Activated CD8-positive, alpha-beta T cell treated with anti-CD3 and anti-CD28 coated beads for 36 hours (primary cell): ENCODE measurements at places on chromosomes 7 and 10.

GRCh38 chr7:104906556-104906955 is 107.4 kb upstream of the KMT2E start:
- DNase-seq: no peak

DNA sequence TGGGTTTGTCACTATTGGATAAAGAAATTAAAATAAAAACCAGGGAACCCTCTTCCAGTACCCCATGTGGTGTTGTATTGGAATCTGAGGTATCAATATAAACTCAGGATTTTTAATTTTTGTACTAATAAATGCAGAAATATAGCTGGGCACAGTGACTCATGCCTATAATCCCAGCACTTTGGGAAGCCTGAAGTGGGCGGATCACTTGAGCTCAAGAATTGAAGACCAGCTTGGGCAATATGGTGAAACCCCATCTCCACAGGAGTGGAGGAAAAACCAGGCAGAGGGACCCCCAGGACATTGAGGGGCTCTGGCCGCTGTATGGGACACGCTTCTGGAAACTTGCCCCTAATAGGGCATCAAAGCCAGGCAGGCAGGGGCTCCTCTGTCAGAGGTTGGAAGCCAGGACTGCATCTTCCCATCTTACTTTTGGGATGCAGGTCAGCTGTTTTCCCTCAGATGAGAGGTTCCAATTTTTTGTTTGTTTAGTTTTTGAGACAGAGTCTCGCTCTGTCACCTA is 11.1 kb downstream of the ADIRF start:
- DNase-seq: no peak

DNA sequence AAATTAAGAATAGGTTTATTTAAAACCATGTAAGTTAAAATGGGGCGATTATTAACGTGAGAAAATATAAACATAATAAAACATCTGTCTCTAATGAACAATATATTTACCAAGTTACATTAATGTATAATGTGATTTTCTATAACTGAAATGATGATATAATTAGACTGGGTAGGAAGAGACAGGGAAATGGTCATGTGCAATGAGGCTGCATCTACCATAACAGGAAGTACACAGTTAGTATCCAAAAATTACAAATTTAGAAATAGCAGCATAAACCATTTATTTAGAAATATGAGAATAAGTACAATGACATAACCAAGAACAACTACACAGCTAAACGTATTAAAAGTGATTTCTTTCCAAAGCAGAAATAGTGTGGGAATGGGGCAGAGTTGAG is 25.8 kb upstream of the BET1 start:
- DNase-seq: no peak

DNA sequence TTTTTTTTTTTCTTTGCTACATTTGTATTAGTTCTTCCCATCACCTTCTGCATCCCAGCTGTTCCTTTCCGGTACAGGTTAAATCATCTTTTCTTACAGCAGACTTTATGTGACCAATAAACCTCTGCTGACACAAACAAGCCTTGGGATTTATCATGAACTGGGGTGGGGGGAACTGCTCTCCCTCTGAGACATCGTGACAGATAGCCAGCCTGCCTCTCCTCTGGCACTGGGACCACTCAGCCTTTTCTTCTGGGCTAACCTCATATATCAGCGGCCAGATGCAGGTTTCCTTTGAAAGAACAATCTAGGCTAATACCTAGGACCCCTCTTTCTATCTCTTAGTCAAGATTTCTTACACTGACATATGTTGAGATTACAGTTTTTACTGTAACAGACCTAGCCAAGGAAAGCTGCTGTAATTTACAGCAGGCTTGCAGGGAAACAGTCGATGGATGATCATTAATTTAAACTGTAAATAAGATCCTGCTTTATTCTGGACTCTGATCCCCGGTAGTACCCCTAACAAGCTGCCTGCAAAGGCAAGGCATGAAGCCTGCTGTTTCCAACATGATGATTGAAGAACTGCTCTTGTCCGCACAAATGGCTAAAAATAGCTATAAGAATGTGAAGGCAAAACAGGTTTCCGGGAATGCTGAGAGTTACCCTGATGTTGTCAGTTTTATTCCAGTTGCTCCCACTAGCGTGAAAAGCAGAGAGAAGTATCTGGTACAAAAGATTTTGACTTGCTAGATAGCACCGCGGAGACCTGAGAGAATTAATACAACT is 338.7 kb downstream of the SORCS1 start:
- DNase-seq: no peak

GRCh38 chr10:73810735-73811465 is 498 bp downstream of the NDST2 start:
- peak; percentile 65 for DNase-seq

GRCh38 chr10:111089293-111089692 is 12.5 kb downstream of the ADRA2A start:
- DNase-seq: no peak

DNA sequence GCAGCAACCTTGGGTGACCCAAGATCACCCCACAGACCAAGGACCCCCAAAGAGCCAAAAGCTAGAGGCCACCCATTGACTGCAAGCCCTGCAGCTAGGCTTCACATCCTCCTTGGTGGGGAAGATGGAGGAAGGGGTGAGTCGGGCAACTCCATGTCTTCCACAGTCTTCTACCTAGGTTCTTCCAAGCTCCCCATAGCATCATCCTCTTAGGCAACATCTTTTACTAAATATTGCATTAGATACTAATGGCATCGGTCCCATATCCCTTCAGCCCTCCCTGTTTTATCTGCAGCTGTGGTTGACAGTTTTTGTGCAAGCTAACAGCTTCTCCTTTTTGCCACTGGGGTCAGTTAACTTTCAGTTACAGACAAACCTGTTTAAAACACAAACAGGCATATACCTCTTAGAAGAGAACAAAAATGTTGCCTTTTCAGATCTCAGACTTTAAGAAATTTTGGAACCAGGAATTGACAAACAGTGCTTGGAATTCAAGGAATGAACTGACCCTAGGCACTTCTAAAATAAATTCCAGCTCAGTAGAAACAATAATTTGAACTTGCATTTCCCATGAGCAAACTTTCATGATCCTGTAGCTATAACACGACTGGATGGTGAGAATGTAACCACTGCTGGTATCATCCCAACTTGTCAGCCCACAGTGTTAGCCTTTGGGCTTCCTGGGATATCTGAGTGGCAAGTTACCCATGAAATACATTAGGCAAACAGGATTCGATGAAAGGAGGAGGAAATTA is 33.9 kb upstream of the MSMB start:
- DNase-seq: no peak

DNA sequence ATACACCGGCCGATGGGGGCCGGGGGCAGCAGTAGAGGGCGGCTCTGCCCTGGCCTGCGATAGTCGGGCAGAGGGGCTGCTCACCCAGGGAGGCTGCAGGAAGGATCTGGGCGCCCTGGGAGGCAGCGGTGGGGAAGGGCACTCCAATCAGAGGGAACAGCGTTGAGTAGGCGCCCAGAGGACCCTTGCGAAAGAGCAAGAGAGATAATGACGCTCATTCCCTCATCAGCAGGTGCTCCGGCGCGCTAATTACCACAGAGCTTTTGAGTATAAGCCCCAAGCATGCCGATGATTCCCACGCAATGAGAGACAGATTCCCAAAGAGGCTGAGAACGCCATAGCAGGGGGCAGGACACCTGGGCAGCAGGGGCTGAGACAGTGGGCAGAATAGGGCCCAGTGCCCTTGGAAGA is 215.3 kb downstream of the MAD1L1 start:
- DNase-seq: no peak

DNA sequence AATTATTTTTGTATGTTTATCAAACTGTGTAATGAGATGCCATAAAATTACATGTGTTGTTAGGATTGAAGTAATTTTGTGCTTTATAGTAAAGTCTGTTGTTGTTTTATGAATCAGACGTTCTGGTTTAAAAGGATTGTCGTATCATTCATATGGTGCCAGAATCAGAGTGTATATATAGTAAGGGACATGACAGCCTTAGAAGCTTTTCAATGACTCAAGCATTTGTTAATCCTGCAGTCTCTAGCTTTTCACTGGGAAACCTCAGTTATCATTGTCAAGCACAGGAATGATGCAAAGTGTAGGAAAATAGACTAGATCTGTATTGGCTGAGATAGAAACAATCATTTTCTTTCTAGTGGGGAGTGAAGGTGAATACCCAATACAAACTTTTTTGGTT is 57.5 kb downstream of the TRRAP start:
- no peak for DNase-seq

DNA sequence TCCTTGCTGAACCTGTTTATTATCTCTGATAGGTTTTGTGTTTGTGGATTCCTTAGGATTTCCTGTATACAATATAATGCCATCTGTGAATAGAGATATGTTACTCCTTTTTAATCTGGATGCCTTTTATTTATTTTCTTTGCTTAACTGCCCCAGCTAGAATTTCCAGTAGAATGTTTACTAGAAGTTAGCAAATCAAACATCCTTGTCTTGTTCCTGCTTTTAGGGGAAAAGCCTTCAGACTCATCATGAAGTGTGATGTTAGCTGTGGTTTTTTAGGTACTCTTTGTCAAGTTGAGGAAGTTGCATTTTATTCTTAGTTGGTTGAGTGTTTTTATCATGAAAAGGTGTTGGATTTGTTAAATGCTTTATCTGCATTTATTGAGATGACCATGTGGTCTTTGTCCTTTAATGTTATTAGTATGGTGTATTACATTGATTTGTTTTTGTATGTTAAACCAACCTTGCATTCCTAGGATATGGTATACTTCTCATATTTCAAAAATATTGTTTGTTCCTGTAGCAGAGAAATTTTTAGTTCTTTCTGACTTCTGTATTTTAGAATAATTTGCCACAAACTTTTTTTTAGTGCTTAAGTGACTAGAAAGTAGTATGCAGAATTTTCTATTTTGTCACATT is 24.3 kb downstream of the PPP2R2D start:
- no peak for DNase-seq

- DNase-seq: no peak
These were observed 37.6 kb downstream of the PPIF start for GRCh38 chr10:79384773-79385391.

DNA sequence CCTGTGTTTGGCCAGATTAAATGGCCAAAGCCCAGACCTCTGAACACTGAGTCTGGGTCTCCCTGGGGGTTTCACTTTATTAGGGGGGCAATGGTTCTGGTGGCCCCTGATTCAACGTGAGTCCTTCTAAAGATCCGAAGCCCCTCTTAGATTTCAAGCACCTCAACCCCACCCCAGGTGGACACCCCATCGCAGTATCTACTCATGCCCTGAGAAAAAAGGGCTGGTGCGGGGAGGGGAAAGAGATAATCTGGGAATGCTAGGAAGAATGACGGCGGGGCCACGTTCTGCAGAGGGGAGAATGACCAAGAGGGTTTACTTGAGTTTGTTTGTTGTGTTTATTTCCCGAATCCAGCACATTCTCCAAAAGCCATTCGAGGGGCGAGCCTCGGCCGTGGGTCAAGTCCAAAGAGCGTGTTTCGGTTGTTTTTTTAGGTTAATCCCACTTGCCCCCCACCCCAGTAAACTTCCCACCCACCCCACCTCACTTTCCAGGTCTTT is 832 bp downstream of the PDLIM1 start:
- DNase-seq: no peak

GRCh38 chr7:85090143-85090542 is 96.7 kb downstream of the SEMA3D start:
- DNase-seq: no peak

GRCh38 chr10:103881416-103882284 is 26.3 kb upstream of the SH3PXD2A start:
- no peak for DNase-seq

DNA sequence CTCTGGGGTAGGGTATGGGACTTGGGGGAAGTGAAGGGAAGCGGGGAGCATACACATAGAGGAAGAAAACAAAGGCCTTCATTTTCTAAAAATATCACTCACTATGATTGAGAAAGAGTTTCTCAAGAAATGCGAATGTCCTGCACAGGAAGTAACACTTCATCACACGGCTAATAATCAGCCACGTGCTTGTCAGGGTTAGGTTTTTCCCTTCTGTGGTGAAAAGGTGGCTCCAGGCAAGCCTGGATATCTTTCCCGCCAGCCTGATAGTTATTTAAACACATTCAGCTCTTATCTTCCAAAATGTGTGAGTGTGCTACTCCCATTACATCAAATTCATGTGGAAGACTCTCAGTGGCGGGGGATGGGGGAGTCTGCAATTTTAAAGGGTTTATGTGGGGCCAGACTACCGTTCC is 166.4 kb upstream of the ADO start:
- DNase-seq: no peak

GRCh38 chr10:90887555-90887954 is 15.8 kb downstream of the RPP30 start:
- DNase-seq: no peak

DNA sequence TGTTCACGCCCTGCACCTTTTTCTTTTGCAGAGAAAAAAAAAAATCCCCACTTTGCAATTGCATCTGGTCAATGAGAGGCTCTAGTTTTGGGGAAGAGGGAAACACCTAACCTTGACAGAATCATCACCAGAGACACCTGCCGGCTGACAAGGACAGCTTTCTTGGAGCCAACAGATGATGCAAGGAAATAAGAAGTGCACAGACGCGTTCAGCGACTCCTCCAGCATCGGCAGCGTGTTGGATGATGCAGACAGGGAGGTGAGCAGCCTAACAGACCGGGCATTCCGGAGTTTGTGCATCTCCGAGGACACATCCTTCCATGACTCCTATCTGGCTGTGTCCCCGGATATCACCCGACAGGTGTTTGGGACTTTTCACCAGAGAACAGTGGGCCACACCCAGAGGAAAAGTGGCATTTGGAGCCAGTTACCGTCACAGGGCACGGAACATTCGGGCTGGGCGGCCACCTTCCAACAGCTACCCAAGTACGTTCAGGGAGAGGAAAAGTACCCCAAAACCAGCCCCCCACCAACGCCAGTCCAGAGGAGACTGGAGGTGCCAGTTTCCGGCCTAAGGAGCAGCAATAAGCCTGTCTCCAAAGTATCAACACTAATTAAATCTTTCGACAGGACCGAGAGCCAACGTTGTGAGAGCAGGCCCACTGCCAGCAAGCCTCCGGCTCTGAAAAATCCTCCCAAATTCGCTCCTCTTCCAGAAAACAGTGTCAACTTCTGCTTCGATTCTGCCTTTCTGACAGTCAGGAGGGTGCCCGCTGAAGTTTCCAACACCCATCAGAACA is 23.6 kb downstream of the C10orf71 start:
- no peak for DNase-seq

- DNase-seq: peak; percentile 78
These were observed 27.1 kb downstream of the KLF6 start for GRCh38 chr10:3757638-3758490.

- no peak for DNase-seq
These were observed 186.1 kb upstream of the ZWINT start for GRCh38 chr10:56547163-56547562.

GRCh38 chr10:80253266-80253962 is 36.0 kb downstream of the MAT1A start:
- peak; percentile 18 for DNase-seq
